ENCODE measurements at places on chromosomes 6 and 20.

- no peak for DNase-seq
Observed at GRCh38 chr6:49951926-49952325, 12.0 kb downstream of the DEFB114 start.

DNA sequence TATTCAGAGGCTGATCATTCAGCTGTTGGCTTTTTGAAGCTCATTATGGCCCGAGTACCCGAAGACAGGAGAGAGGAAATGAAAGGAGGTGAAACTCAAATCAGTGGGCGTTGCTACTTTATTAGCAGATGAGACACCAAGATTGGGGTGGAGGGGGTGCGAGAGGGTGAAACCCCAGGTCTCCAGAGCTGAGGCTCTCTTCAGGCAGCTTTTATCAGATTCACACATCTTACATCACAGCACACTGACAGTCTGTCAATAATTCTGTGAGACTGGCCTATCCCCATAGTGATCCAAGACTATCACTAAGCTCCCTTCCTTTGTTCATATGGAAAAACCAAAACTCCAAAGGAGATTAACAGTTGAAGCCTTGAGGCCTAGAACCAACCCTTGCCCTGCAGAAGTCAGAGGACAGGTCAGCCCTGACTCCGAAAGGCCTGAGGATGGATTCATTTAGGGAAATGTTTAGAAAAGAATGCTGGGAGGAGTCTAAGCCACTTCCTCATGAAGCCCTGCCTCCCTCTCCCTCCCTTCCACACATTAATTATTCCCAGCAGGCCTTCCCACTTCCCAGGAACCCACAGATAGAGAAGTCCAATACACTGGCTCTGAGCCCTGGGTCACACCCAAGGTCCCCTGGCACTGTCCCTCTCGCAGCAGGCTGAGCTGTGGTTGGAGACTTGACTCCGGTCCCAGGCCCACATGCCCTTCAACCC lies 23.2 kb downstream of the TRERF1 start:
- no peak for DNase-seq

DNA sequence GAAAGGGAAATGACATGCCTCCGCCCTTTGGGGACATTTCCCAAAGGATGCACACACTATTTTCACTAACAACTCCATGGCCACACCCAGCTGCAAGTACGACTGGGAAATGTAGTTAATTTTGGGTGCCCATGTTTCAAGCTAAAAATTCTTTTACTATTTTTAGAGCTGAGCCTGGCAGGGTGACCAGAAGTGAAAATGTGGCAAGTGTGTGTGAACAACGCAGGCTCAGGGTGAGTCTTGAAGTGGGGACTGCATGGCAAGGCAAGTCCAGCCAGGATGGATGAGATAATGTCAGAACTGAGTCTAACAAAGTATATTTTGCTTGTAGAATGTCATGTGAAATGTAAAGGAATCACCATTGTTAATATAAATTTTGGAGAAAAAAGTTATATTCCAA lies 17.0 kb upstream of the CD109 start:
- DNase-seq = no peak

- DNase-seq = no peak
Observed at GRCh38 chr6:144415835-144416237, 130.7 kb downstream of the UTRN start.

GRCh38 chr6:44662461-44663121 lies 275.1 kb downstream of the CDC5L start:
- peak; percentile 49 for DNase-seq

- peak; percentile 62 for DNase-seq
Observed at GRCh38 chr6:29627755-29628418, 5.1 kb downstream of the GABBR1 start.

- DNase-seq = no peak
Observed at GRCh38 chr6:122322824-122323223, 76.6 kb upstream of the HSF2 start.

GRCh38 chr20:62346398-62347150 lies 20.5 kb downstream of the LAMA5 start:
- no peak for DNase-seq

GRCh38 chr6:40550202-40551101 lies 36.7 kb downstream of the LRFN2 start:
- DNase-seq = peak; percentile 16

GRCh38 chr20:56217829-56218228 lies 30.7 kb upstream of the MC3R start:
- no peak for DNase-seq

DNA sequence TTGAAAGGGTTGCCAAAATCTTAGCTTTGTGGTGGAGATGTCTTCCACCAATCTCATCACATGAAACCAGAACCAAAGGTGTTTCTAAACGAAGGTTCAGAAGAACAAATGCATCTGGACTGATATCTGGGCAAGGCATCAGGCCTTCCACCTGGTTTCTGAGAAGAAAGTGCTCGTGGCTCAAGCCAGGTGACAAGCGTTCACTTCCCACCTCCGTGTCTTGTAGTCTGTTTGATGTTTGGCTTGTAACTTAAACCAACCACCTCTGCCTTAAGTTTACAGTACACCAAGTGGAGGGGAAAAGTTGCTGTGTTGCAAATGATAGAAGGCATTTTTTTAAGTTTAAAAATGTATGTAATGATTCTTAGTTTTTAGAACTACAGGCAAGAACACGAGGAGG lies 66.9 kb upstream of the MAP3K7 start:
- no peak for DNase-seq

GRCh38 chr20:16517946-16518783 lies 55.1 kb downstream of the KIF16B start:
- DNase-seq = peak; percentile 60

- DNase-seq = no peak
Observed at GRCh38 chr20:46305973-46306360, 2.3 kb downstream of the CDH22 start.

DNA sequence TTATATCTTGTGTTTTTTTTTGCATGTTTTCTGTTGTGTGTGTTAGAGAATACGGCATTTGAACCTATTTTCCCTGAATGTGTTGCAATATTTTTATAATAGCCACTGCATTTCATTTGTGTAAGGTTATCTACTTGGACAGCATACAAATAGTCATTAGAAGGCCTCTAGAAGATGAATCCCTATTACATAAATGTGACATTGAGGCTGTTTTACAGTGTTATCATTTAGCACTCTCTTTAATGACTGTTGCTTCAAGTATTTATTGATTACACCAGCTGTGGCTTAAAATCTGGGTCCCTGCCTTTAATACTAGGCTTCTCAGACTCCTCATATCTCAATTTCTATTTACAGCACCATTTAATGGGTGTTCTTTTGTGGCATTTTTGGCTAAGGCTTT lies 465.8 kb downstream of the FRK start:
- no peak for DNase-seq

DNA sequence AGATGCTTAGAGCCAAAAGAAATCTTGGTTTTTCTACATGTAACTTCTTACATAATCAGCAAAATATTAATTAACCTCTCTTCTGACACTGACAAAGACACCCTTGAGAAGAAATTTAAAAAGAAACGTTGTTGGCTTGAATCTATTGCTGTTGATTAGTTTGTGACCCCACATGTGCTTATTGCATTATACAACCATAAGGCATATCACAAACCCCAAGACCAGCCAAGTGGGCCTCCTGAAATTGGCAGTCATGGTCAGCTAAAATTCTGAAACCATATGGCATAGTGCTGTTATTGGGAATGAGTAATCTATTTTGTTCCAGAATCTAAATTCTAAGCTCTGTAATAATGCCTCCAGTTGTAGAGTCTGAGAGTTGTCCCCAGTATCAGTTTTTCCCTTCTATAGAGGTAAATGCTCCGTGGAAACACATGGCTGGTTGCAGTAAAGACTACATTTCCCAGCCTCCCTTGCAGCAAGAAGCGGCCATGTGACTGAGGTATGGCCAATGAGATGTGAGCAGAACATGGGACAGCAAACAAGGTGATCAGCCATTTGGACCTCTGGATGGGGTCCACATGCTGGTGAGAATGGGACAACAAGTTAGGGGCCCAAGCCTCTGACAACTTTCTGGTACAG lies 42.3 kb upstream of the PTPN1 start:
- DNase-seq = no peak

- no peak for DNase-seq
Observed at GRCh38 chr20:61303675-61304074, 51.6 kb downstream of the CDH4 start.

- no peak for DNase-seq
Observed at GRCh38 chr20:64160526-64161355, 3.5 kb upstream of the MYT1 start.

GRCh38 chr6:147611992-147612391 lies 103.5 kb downstream of the SAMD5 start:
- DNase-seq = no peak

GRCh38 chr20:59718071-59718470 lies 113.7 kb downstream of the PHACTR3 start:
- no peak for DNase-seq

DNA sequence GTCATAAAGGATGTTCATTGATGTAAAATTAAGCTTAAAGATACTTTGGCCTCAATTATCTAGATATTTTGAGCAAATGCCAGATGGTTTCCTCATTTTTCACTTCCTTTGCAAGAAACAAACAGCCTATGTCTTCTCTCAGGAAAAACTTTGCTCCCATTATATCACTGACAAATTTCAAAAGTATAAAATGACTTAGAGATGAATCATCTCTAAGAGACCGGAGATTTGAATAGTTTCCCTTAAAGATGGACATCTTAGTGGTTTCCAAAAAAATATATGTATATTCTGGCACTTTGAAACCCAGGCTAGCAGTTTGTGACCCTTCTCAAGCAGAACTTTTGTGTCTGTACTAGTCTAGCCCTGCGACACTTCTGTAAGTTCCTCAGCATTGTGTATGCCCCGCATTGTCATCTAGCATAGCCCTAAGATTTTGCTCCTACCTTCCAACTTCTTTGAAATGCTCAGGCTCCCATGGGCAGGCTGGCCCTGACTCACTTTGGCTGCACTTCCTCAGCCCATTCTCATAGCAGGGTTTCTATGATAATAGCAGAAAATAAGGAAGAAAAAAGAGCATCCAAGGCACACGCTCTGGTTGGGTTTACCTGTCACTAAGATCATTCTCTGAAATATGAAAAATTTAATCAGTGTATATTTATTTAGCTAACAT lies 25.7 kb upstream of the POU3F2 start:
- no peak for DNase-seq

DNA sequence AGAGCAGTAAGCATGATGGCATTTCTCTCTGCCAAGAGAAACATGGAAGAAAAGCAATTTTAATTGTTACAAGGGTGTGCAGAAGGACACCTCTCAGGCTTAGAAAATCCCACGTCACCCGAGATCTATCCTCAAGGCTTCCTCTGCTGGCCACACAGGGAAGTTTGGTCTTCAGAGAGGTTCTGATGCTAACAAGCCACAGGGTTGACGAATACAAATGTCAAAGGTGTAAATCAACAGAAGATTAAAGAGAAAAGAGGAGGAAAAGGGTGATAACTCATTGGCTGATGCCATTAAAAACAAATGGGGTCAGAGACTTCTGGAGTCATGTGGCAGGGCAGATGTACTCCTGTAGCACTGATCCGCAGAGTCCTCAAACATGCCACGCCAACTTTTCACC lies 33.6 kb upstream of the SPDEF start:
- no peak for DNase-seq

- no peak for DNase-seq
Observed at GRCh38 chr6:104548297-104548696, 311.4 kb downstream of the HACE1 start.

DNA sequence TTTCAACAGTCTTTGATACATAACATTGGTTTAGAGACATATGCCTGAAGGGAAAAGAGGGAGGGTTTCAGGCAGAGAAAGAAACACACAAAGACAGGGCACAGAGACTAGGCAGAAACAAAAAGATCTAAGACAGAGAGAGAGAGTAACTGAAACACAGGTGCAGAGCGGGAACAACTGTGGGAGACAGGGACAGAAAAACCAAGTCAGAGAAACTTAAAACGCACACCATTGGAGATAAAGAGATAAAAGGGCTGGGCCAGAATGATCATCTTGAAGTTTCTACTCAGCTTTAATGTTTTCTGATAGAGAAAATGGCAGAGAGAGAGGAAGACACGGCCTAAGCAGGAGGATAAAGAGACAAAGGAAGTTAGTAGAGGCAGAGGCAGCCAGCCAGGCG lies 11.8 kb downstream of the UNC5CL start:
- DNase-seq = no peak

DNA sequence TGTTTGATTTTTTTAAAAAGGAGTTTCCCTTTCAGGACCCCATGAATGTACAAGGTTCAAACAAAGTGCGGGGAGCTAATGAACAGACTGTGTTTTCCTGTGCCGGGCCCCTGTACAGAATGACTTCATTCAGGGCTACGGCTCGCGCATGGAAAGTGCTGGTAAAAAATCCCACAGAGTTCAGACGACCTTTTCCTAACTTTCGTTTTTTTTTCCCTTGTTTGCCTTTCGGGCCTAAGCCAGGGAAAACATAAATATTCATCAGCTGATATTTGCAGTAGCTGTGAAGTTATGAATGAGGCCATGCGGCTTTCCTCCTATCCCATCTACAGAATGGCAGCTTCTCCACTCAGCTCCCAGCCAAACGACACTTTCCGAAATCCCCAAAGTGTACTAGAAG lies 74.0 kb downstream of the HAO1 start:
- DNase-seq = no peak

- DNase-seq = no peak
Observed at GRCh38 chr6:112296122-112296521, 41.8 kb upstream of the LAMA4 start.

DNA sequence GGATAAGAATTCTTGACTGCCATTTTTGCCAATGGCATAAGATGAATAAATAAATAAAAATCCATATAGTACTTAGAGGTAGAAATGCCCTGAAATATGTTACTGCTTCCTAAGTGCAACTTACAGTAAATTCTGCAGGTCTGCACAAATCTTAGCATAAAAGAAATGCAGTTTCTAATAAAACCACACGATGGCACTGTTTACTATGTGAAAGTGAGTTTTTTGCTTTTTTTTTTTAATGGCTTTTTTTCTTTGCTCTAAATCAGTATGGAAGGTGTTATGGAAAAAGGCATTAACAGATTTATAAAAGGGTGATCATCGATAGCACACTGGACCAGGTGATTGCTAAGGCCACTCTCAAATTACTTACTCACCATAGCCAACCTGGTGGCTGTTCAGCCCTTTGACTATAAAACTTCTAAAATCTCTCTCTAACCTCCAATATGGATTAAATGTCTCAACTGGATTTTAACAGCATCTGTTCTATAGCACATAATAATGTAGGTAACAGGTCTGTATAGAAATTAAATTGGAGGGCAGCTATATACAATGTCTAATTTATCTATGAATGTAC lies 45.8 kb downstream of the AHI1 start:
- no peak for DNase-seq

GRCh38 chr6:81979329-81979728 lies 226.8 kb upstream of the TENT5A start:
- no peak for DNase-seq

GRCh38 chr20:31747640-31748039 lies 8.6 kb downstream of the TPX2 start:
- no peak for DNase-seq

DNA sequence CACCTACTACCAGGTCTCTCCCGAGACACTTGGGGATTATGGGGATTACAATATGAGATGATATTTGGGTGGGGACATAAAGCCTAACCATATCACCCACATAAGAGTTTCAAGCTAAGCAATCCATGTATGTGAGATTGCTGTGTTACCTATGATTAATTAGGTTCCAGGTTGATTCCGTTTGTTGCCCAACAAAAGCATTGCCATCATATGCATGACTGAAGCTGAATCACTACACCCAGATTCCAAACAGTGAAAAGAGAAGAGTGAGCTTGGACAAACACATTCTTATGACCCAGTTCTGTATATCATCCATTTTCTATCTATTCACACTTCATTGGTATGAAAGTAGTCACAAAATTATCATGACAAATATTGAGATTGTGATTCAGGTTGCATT lies 952.5 kb upstream of the MAN1A1 start:
- no peak for DNase-seq

GRCh38 chr20:22775671-22776139 lies 191.3 kb upstream of the FOXA2 start:
- DNase-seq = no peak

Data from NCI-H510A (cell line).